Fibroblast of gingiva (primary cell): ENCODE measurements at places on chromosomes 3 and 15.

- DNase-seq: peak; percentile 54
Measured at GRCh38 chr3:57696801-57697321, 4.0 kb upstream of the DENND6A start.

GRCh38 chr15:49621401-49621811 lies 558 bp downstream of the DTWD1 start:
- peak; percentile 4 for DNase-seq

DNA sequence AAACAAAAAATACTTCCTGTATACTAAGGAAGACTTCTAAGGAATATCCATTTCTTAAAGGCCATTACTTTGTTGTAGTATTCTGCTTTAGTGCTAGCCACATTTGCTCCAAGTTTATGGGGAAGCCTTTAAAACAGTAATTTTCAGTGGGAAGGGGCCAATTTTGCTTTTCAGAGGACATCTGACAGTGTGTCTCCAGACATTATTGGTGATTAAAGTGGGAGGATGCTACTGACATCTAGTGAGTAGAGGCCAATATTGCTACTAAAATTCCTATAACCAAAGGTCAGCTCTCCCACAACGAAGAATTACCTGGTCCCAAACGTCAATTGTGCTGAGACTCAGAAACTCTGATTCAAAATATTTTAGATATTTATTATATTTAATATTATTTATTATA lies 24.8 kb downstream of the SLC28A2 start:
- no peak for DNase-seq

DNA sequence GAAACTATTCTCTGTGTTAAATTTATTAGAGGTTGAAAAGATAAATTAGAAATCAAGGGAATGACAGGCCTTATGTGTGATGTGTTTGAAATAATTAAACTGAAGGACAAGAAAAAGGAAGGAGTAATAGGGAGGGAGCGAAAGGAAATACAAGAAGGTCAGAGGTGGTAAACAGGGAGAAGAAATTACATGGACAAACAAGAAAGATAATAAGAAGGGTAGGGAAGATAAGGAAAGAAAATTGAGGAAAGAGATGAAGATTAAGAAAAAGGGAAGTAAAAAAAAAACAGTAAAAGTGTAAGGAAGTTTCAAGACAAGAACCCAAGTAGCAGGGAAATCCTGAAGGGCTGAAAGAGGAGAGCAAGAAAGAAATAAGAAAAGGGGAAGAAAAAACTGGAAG lies 26.2 kb upstream of the ANXA2 start:
- no peak for DNase-seq

DNA sequence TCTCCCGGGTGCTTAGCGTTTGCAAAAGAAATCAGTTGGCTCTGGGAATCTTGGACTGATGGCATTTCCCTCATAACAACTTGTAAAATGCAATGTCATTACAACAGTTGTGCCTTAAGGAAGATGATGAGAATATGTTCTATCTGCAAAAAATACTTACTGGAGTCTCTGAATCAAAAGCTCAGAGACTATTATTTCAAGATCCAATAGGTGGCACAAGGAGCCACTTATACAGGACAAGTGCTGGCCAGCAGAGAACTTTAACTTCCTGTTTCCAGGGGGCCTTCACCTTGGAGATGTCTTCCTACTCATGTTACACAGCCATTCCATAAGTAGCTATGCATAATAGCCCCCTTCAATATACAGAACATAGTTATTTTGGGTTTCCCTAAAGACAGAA lies 8.9 kb upstream of the RPS27L start:
- peak; percentile 16 for DNase-seq

DNA sequence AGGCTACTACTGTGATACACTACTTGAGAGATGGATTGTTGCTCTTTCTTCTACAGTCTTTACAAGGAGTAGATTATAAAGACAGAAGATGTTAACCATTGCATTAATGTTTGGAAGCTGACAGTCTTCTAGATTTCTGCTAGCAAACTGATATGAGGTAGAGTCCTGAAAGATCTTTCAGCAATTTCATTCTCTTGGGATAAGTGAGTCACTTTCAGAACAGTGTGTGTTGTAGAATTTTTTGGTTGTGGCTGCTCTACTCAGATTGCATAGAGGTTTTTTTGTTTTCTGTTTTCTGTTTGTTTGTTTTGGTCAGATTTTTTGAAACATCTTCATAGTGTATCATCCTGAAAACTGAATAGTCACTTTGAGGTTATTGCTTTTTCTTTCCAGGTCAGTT lies 17.1 kb downstream of the TNFSF10 start:
- DNase-seq: no peak

DNA sequence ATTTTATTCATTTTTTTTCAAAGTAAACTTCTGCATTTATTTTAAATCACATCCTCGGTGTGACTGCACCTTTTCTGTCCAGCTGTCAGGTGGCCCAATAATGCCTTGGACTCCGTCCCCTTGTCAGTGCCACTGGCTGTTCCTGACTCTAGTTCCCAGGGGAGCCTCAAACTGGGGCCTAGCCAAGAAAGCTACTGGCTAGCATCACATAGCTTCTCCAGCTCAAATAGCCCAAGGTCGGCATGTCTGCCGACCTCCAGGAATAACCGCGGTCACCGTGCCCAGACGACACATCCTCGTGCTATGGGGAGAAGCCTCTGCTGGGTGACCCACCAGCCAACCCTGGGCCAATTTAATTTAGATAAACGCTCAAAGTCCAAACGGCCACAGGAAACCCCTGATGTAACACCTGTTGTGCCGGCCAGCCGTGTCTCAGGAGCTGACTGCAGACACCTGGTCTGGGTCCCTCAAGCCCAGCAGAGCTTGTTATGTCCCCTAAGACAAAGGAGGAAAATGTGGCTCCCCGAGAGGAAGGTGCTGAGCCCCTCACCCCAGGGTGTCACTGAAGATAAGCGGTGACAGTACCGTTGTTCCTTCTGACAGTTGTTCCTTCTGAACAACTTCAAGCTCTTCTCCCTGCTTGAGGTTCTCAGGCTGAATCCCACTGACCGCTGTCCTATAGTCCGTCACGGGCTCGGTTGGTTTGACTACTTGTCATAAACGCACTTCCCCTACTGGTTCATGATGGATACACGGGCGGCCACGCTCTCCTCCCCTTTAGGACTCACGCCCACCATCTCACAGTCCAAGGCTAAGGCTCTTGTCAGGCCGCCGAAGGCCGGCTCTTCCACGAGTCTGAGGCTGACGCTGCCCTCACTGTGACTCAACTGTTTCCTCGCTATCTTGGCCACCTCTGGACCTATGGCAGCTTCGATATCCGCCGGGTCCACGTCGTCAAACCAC lies 126.2 kb downstream of the KLF13 start:
- DNase-seq: no peak

- peak; percentile 89 for DNase-seq
Measured at GRCh38 chr3:196979545-196979944, 10.9 kb upstream of the PIGZ start.

DNA sequence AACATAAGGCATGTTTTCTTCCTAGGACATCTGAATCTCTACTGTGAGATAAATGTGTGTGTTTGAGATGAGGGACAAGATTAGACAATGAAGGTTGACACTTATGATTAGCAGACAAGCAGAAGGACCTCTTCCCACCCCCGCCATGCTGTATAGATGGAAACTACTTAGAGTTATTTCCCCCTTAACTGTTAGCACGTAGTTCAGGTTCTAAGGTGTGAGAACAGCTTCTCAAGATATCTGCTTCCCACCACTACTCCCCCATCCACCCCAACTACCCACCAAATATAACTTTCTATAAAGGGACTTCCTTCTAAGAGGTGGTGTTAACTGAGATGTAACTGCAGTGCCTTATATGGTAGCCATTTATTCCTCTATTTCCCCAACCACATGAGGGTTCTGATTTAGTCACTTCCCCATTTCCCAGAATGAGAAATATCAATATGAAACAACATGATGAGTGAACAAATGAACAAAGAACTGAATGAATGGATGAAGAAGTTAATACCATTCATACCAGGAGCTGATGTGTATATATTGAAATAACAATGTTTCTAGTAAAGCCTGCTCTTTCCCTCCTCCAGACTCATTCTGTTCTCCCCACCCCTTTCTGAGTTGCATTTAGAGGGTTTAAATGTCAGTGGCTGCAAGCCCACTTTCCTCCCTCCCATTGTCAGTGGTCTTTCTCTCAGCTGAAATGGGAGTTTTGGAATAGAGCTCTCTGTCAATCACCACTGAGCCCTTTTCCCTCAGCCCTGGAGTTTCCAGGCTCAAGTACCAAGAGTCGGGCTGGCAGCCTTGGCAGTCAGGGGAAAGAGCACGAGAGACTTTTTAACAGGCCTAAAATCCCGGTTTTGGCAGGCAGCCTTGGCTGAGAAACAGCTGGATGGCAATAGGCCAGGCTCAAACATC lies 7.7 kb upstream of the RFTN1 start:
- DNase-seq: no peak

DNA sequence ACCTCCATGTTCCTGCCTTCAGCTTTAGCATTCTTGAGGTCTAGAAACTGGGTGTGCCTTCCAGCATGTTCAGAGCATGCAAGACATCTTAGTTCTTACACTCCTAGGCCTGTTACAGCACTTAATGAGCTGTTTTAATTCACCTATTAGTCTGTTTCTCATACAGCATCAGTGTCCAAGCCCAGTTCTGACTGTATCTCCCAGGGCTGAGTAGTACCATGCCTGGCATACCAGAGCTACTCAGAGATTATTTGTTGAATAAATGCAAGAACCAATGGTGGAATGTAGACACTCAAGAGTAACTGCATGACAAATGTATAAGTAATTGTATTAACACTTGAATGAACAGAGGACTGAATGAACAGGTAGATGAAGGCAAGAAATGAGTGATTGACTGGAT lies 61.8 kb upstream of the SCN5A start:
- DNase-seq: no peak

DNA sequence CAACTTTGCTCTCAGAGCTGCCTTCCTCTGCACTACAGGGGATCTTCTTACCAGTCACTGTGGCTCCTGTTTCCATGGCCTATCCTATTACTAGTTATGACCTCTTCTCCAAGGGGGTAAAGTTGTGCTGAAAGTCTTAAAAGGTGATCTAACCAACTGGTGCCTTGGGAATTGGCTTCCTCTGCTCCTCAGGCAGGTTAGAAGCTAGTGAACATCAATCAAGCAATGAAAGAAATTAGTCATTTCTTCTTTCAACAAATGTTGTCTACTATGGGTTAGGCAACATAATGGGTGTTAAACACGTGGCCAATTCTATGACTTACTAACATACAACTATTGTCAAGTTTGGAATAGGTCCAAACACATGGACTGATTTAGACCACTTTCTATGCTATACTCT lies 571.4 kb upstream of the NAALADL2 start:
- DNase-seq: no peak

DNA sequence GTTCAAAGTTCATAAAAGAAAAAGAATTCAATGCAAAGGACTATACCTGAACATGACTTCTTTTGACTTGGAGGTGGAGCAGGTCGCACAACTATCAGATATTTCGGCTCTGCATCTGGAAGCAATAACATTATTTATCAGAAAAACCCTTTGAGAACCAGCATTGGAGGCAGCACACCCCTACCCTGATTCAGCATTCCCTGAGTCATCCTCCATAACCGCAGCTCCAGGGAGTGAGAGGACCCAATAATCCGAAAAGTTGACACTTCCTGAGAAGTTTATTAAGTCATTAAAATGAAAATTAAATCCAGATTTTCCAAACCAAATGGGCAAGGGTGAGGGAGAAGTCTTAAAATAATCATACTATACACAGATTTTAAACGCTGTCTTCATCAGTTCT lies 90.6 kb downstream of the ABI3BP start:
- peak; percentile 62 for DNase-seq
